Activated naive CD4-positive, alpha-beta T cell treated with anti-CD3 and anti-CD28 coated beads for 36 hours (primary cell): ENCODE measurements at places on chromosomes 5 and 9. TPM values are rescaled to one million over a fixed set of nuclear protein-coding genes. Genes with fewer than 3 reads are reported as not detected.

The ALDH1B1 gene
- 14.1 TPM for total RNA-seq

DNA sequence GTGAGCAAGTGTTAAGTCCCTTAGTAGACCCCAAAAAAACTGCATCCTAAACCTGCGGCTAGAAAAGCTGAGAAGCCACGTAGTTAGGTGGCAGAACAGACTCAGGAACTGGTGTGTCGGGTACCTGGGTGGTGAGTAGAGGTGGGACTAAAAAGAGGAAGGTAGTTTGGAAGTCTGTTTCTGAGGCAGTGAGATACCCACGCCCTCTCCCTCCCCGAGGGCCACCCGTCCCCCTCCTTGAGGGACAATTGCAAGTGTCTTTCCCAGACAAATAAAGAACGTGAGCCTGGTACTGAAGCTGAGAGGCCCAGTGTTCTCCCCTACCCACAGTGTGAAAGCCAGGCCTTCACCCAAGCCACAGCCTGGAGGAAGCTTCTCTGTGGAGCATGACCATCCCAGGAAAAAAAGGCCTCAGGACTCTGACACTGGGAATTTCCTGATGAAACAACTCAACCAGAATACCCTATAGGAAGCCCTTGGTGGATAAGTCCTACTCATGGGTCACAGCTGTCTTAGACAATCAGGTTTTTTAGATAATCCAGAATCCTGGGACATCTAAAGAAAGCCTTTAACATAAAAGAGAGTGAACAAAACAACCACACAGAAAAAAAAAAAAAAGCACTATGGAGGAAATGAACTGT is 7.0 kb upstream of the CD74 start:
- DNase-seq, result no peak

The FCN2 gene
- total RNA-seq, result not detected

- DNase-seq, result no peak
Observed at GRCh38 chr9:136793086-136793946, 2.2 kb downstream of the TMEM141 start.

The CCL27 gene
- total RNA-seq, result not detected

- no peak for DNase-seq
Observed at GRCh38 chr5:6452622-6453504, 4.2 kb downstream of the UBE2QL1 start.

The ENHO gene
- 0.27 TPM for total RNA-seq

- DNase-seq, result no peak
Observed at GRCh38 chr5:73431204-73431851, 17.2 kb downstream of the FOXD1 start.

The OR1Q1 gene
- not detected for total RNA-seq

DNA sequence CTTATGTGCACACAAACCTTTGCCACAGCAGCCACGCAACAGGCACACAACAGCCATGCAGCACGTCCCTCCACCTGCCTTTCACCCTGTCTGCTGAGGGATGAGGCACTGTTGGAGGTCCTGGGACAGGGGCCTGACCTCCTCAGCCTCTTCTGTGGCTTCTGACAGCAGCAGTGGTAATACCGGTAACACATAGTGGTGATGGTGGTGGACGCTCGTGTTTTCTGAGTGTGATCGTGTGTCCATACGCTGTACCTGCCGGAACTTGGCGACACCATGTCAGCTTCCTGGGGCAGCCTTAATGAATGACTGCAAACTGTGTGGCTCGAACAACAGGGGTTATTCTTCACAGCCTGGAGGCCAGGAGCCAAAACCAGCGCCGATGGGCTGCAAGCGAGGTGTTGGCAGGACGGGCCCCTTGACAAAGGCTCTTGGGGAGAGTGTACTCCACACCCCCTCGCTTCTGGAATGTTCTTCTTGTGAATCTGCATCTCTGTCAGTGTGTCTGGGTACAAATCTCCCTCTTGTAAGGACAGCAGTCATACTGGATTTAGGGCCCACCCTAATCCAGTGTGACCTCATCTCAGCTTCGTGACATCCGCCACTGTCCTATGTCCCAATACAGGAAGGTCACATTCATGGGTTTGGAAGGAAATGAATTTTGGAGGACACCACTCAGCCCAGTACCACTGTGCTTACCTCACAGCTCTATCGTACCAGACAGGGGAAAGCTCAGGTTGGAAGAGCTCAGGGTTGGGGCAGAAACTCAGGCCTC is 55.3 kb upstream of the EXOC3 start:
- DNase-seq, result no peak

DNA sequence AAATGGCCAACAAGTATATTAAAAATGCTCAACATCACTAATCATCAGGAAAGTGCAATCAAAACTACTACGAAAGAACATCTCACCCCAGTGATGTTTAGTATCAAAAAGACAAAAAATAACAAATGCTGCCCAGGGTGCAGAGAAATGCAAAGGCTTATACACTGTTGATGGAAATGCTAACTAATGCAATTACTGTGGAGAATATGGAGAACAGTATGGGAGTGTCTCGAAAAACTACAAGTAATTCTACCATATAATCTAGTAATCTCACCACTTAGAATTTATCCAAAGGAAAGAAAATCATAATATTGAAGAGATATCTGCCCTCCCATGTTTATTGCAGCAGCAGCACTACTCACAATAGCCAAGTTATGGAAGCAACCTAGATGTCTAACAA is 246.5 kb upstream of the VLDLR start:
- no peak for DNase-seq

GRCh38 chr9:124266139-124266825 is 8.5 kb downstream of the NEK6 start:
- DNase-seq, result no peak

The FRMPD1 gene
- not detected for total RNA-seq

The GCNT4 gene
- 2.4 TPM for total RNA-seq

DNA sequence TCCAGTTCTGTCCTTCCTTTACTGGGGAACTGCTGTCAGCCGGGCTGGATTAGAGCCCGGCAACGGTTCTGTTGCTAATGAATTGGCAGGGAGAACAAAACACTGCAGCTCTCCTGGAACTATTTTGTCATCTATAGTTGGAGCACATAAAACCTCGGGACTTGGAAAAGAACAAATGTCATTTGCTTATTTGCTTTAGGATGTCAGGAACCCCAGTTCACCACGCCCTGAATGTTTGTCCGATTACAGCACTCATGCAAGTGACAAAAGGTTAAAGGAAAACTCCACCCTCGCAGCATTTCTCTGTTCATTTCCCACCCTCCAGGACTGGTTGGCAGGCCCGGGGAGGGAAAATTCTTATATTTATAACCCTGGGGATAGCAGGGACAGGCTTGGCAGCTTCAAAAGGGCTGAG is 66.4 kb upstream of the PLPP1 start:
- peak; percentile 23 for DNase-seq

The MED22 gene
- total RNA-seq, result 18.4 TPM

DNA sequence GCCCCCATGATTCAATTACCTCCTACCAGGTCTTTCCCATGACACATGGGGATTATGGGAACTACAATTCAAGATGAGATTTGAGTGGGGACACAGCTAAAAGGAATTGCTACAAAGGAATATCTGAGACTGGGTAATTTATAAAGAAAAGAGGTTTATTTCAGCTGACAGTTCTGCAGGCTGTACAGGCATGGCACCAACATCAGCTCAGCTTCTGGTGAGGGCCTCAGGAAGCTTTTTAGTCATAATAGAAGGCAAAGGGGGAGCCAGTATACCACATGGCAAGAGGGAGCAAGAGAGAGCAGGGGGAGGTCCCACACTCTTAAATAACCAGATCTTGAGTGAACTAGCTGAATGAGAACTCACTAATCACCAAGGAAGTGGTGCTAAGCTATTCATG is 11.2 kb upstream of the ALDOB start:
- no peak for DNase-seq

The RNF180 gene
- total RNA-seq, result not detected

The TRPM3 gene
- total RNA-seq, result not detected

The GABRA1 gene
- total RNA-seq, result not detected

DNA sequence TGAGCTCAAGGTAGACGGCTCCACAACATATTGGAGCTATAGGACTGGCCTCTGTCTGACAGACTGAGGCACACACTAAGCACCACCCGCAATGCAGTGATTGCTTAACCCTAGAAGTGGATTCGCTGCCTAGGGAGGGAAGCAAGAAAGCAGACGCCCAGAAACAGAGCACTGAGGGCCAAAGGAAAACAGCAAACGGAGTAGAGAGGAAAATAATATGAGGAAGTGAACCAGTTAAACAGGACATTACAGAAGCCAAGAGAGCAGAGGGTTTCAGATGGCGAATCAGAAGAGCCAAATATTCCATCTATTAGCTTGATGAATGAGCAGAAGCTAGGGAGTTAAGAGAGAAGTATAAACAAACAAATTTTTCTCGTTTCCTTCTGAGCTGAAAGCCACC is 139.2 kb upstream of the LHFPL2 start:
- DNase-seq, result no peak

GRCh38 chr5:54895816-54896341 is 89.5 kb downstream of the ESM1 start:
- DNase-seq, result peak; percentile 37

The NPDC1 gene
- total RNA-seq, result 14.2 TPM

- no peak for DNase-seq
Observed at GRCh38 chr5:142670804-142671203, 15.1 kb downstream of the FGF1 start.

DNA sequence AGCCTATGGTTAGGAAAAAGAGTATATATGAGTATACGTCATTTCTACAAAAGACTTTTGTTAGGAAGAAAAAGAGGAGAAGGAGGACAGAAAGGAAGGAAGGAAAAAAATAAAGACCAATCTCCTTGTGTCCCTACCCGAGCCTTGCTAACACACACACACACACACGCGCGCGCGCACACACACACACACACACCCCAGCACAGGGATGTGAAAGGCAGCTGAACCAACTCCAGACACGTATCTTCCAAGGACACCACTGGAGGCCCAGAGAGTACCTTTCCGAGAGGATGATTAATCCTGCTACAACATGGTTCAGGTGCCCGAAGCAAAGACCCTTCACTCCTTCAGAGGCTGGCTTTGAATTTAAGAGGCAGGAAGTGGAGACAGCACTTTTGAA is 56.9 kb upstream of the GALNT10 start:
- no peak for DNase-seq

GRCh38 chr9:87546704-87547103 is 49.0 kb downstream of the DAPK1 start:
- DNase-seq, result no peak

The RASGEF1C gene
- not detected for total RNA-seq

The STC2 gene
- 26.8 TPM for total RNA-seq

DNA sequence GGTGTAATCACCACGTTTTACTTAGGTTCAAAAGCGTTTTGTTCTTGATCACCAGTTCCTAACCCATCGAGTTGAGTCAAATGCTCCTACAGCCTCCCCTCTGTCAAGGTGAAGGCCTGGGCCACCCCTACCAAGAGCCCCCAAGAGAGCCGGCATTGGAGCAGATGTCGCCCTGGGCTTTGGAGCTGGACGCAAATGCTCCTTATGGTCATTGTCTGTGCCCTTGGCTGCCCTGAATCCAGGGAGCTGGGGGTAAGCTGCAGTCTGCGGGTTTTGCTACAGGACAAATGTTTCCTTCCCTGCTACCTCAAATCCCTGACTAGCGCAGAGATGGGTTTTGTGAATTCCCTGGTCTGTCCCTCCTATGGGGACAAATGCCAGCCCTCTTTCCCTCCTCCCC is 4.9 kb downstream of the RNF183 start:
- DNase-seq, result no peak

The NOTCH1 gene
- total RNA-seq, result 80.2 TPM

The HMCN2 gene
- total RNA-seq, result not detected

- DNase-seq, result no peak
Observed at GRCh38 chr5:65778126-65778525, 56.1 kb downstream of the NLN start.

The MARCHF11 gene
- total RNA-seq, result not detected

The CNTNAP3B gene
- total RNA-seq, result not detected

- no peak for DNase-seq
Observed at GRCh38 chr9:104711604-104712003, 17.3 kb downstream of the OR13D1 start.
